ENCODE measurements at places on chromosomes 2 and 18.

GRCh38 chr18:25443776-25444175 lies 91.8 kb upstream of the ZNF521 start:
- no peak for DNase-seq

- no peak for DNase-seq
Observed at GRCh38 chr2:229269146-229269545, 1.9 kb downstream of the PID1 start.

- DNase-seq: peak; percentile 76
Observed at GRCh38 chr2:88077080-88077479, 9.5 kb downstream of the SMYD1 start.

DNA sequence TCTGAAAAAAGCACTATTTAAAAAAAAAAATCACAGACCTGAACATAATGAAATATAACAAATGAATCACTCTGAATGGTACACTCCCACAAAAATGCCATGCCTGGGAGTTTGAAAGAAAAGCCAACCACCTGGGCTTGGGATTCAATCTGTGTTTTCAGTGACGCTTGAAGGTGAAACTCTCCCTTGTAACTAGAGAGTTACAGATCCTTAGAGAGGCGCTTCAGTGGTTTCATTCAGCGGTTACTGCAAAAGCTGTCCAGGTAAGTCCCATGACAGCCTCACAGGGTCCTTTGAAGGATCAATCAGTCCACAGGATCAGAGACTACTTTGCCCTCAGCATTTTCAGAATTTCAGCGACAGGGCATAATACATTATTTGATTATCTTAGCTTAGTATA lies 627.3 kb downstream of the IRS1 start:
- DNase-seq: no peak

- no peak for DNase-seq
Observed at GRCh38 chr2:8380566-8380965, 301.3 kb upstream of the ID2 start.

GRCh38 chr18:62998443-62998842 lies 283.1 kb downstream of the PHLPP1 start:
- DNase-seq: peak; percentile 80

DNA sequence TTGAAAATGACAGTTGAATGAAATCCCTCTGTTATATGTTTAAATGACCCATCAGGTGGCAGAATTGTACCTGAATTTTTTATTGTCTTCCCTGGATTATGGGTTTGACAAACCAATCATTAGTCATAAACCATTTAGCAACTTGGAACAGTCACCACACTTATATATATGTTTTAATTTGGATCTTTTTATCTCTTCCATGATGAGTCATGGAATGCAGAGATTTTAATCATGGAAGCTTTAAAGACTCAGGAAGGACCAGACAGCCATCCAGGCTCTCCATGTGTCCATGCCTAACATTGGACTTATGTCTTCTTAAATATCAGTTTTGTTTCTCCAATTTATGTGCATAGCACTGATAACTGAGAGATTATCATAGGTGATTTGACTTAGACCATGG lies 188.3 kb upstream of the ZSWIM2 start:
- DNase-seq: no peak

DNA sequence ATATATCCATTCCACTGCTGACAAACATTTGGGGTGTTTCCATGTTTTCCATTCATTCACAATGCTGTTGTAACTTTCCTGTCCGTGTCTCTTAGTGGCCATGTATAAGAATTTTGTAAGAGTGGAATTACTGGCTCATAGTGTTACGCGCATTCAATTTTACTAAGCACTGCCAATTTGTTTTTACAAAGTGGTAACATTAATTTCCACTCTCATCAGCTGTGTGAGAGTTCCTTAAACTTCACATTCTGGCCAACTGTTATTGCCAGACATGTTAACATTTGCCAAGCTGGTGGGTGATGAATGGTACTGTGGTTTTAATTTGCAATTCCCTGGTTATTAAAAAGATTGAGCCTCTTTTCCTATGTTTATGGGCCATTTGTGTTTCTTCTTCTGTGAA lies 134.2 kb downstream of the DTNB start:
- no peak for DNase-seq

GRCh38 chr18:6921571-6921970 lies 192.1 kb downstream of the ARHGAP28 start:
- no peak for DNase-seq

GRCh38 chr2:161139098-161139987 lies 20.9 kb upstream of the TANK start:
- DNase-seq: no peak

DNA sequence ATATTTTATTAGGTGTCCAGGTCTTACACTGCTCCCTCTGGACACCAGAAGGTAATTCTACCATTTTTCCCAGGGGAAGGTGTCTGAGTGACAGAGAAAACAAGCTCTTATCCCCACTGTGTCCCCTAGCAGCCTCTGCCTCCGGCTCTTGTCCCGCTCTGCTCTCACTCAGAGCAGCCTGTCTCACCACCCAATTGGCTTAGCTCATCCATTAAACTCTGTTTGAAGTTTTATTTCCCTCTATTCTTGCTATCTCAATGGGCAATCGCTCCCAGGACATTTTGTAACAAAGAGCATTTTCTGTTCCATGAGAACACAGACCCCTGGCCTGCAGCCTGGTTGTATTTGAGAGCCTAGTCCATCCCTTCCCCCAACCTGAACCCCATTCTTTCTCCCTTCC lies 90.6 kb upstream of the LDAH start:
- no peak for DNase-seq

DNA sequence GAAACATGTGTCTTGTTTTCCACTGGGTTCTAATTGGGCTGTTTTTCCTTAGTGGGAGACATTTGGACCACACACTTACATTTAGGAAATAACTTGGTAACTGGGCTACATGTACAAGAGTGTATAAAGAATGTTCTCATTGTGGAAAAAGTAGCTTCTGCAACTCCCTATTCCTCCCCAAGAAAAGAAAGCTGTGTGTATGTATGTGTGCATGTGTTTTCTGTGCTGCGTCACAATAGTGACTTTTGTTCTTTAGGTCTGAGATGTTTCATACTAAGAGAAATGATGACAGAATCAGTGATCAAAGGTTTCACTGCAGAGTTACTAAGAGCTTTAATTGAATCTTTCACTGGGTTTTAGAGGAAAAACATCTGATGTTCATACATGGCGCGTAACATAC lies 82.7 kb downstream of the TANC1 start:
- DNase-seq: no peak

GRCh38 chr18:8866679-8867078 lies 161.3 kb downstream of the MTCL1 start:
- no peak for DNase-seq

GRCh38 chr2:74740741-74741431 lies 86.8 kb downstream of the SEMA4F start:
- DNase-seq: no peak
